Hindlimb muscle (tissue), 1 donor: ENCODE measurements at places on chromosomes 12 and 14.

DNA sequence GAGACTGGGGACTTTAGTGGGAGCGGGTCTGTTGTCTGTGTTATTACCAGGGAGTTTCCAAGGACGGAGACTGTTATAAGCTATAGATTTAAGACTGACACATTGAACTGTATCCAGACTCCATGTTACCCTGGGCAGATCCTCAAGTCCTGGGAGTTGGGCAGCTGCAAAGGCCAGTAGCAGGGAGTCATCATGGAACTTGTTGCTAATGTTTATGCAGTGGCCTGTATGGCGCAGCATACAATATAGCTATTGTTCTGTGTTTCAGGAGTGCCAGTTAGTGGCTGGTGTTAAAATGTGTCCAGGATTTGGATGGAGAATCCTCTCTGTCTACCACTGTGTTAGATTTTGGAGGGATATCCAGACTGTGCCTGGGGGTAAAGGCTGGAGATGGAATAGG lies 31.7 kb downstream of the SMOC1 start:
- no peak for DNase-seq

GRCh38 chr14:81256289-81256960 lies 35.7 kb upstream of the GTF2A1 start:
- DNase-seq = no peak

DNA sequence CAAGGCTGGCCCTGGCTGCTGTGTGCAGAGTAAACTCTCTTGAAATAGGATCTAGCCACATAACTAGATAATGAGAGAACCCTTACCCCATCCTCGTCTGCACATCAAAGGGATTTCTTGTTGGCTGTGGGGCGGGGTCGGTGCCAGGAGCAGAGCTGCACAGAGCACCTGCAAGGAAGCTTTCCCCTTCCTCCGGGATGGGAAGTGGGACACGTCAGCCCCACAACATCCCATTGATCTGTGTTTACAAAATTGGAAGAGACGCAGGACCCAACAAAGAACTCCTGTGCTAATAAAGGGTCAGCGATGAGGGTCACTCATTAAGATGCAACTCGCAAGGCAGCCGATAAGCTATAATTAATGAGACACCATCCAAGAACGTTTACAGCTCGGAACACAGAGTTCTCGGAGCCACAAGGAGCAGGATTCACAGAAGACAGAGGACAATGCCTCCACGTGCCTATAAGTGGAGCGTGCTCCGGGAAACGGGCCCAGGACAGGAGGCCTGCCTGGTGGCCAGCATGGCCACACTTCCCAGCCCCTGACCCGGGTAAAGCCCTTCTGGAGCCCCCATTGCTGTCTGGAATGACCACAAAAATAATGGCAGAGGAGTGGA lies 171.5 kb downstream of the SLC15A4 start:
- DNase-seq = no peak

DNA sequence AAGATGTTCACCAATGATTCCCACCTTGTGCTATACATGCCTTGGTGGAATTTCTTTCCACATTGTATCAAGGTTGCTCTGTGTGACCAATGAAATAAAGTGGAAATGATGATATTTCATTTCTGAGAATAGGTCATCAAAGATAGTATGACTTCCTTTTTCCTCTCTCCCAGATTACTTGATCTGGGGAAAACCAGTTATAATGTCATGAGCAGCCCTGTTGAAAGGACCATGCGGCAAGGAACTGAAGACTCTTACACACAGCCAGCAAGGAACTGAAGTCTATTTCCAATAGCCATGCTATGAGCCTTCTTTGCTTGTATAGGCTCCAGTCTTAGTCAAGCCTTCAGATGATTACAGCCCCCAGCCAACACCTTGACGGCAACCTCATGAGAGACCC lies 11.7 kb downstream of the KLRD1 start:
- no peak for DNase-seq

DNA sequence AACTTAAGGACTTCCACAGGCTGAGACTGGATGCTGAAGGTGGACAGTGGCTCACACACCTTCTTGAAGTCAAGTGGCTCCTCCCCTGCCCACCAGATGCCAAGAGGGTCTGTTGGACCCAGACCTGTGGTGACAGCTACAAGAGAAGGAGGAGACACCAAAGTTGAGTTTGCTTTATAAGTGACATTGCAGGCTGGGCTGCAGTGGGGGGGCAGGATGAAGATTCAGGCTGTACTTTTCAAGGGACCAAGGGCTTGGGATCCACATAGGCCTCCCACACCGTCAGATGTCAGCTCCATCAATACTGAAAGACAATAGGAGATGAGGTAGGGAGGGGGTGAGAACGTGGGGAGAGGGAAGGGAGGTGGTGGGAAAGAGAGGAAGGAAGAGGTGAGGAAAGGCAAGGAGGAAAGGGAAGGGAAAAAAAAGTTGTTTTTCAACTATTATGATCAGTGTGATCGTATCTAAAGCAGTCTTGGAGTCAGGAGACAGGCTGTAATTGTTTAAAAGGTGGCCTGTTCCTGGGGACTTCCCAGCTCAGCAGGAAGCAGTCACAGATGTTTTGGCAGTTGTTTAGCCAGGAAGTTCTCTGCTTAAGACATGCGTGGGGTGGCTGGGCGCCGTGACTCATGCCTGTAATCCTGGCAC lies 84.1 kb upstream of the RESF1 start:
- peak; percentile 38 for DNase-seq

DNA sequence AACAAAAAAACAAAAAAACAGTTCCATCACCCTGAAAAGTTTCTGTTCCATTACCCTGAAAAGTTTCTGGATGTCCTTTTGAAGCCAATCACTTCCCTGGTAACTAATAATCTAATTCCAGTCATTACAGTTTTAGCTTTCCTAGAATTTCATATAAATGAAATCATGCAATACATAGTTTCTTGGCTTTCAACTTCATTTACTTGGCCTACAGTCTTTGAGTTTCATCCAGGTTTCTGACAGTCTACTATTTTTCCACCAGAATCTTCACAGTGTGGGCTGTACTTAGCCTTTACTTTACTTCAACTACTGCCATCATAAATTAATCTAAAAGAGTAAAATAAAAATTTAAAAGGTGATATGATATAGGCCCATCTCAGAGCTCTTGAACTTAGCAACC lies 55.5 kb downstream of the RPS6KA5 start:
- peak; percentile 79 for DNase-seq
